ENCODE measurements at places on chromosomes 11 and 22. TPM values are rescaled to one million over a fixed set of nuclear protein-coding genes. Genes with fewer than 3 reads are reported as not detected.

FERMT3 gene
- 100 TPM for polyA plus RNA-seq

DNA sequence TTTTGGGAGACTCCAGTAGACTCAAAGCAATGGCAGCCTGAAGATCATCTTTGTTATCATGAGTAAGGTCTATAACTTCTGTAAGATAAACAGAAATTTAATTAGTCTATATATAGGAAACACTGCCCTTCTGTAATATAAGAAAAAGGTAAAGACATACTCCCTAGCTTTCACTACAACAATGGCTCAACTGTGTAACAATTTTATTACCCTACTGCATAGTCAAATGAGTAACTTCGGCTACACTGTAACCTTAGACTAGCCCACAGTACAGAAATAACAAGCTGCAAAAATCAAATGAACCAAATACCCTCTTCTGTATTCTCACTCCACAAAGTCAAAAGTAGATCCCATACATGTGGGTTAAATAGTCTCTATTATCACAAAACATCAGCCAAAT is 33.7 kb downstream of the USP28 start:
- no peak overlapping the region for H3K27ac ChIP-seq
- no peak overlapping the region for H3K4me3 ChIP-seq
- no peaks in the 10 kb centered on the region for H3K4me1 ChIP-seq
- no peaks in the 10 kb centered on the region for H3K27me3 ChIP-seq
- H3K36me3 ChIP-seq, result peaks cover 4% of the 10 kb centered on the region

DNA sequence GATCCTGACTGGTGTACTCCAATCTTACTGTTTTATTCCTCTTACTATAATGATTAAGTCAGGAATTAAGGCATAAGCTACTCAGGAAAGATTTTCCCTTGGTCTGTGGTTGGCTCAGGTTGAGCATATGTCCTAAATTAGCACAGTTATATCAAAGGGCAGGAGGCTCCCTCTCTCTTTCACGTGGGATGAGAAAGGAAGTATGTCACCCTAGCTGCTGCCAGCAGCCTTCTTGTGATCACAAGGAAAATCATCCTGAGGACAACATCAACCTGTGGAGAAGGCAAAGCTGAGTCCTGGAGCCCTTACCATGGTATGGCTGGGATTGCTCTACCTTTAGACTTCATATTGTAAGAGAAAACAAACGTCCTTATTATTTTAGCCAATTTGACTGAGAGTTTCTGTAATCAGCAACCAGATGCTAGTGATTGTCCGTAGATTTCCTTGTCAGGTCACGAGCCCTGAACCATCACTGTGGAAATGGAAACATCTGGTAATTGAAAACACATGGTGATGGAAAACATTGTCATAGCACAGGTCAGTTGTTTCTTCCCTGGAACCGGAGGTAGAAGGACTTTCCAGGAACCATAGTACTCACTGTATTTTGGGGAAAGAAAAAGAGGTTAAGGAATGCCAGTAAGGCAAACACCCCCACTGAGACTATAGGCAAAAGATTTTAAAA is 40.6 kb upstream of the DEUP1 start:
- DNase-seq, result no peak
- no peak overlapping the region for H3K4me3 ChIP-seq
- H3K27me3 ChIP-seq, result no peaks in the 10 kb centered on the region
- H3K36me3 ChIP-seq, result no peaks in the 10 kb centered on the region
- H3K4me1 ChIP-seq, result no peaks in the 10 kb centered on the region

GRCh38 chr11:128235426-128235825 is 351.9 kb downstream of the ETS1 start:
- H3K27ac ChIP-seq, result no peak overlapping the region
- no peaks in the 10 kb centered on the region for H3K27me3 ChIP-seq
- no peak for DNase-seq
- H3K4me1 ChIP-seq, result peaks cover 25% of the 10 kb centered on the region
- no peaks in the 10 kb centered on the region for H3K36me3 ChIP-seq

GRCh38 chr11:28353991-28354390 is 245.8 kb downstream of the METTL15 start:
- H3K4me1 ChIP-seq, result no peaks in the 10 kb centered on the region
- H3K36me3 ChIP-seq, result no peaks in the 10 kb centered on the region
- no peak overlapping the region for H3K4me3 ChIP-seq
- no peak for DNase-seq
- H3K27ac ChIP-seq, result no peak overlapping the region

- no peaks in the 10 kb centered on the region for H3K36me3 ChIP-seq
- no peak overlapping the region for H3K27ac ChIP-seq
- H3K4me1 ChIP-seq, result no peaks in the 10 kb centered on the region
These were observed 1641.1 kb downstream of the FAM181B start for GRCh38 chr11:81092522-81092921.

SAA4 gene
- not detected for polyA plus RNA-seq

DNA sequence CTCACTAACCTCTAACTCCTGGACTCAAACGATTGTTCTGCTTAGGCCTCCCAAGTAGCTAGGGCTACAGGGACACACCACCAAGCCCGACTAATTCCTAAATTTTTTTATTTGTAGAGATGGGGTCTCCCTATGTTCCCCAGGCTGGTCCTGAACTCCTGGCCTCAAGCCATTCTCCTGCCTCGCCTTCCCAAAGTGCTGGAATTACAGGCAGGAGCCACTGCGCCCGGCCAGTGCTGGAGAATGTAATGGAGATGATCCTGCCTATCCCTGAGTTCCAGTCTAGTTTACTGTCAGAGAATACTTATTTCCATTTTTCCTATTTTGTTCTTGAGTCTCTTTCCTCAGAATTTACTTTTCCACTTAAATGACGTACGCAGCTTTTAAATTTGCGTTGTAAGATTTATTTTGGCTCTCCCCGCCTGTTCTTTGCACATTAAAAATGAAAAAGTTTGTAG is at the start of gene CHEK1:
Gene CHEK1 (plus strand): TSS at position 408 of the 458 bp plus-strand sequence. CDS start 1,606 bp downstream, outside the sequence.
- H3K36me3 ChIP-seq, result peaks cover 14% of the 10 kb centered on the region
- peaks cover 27% of the 10 kb centered on the region for H3K4me1 ChIP-seq
- H3K27me3 ChIP-seq, result no peaks in the 10 kb centered on the region
- peak within 1 kb of the TSS; percentile 49 for H3K27ac ChIP-seq

- H3K4me1 ChIP-seq, result no peaks in the 10 kb centered on the region
- DNase-seq, result no peak
- H3K4me3 ChIP-seq, result no peak overlapping the region
- no peak overlapping the region for H3K27ac ChIP-seq
These were observed 30.9 kb upstream of the GRAMD4 start for GRCh38 chr22:46589141-46589748.

TUBA8 gene
- polyA plus RNA-seq, result 8.9 TPM

DNA sequence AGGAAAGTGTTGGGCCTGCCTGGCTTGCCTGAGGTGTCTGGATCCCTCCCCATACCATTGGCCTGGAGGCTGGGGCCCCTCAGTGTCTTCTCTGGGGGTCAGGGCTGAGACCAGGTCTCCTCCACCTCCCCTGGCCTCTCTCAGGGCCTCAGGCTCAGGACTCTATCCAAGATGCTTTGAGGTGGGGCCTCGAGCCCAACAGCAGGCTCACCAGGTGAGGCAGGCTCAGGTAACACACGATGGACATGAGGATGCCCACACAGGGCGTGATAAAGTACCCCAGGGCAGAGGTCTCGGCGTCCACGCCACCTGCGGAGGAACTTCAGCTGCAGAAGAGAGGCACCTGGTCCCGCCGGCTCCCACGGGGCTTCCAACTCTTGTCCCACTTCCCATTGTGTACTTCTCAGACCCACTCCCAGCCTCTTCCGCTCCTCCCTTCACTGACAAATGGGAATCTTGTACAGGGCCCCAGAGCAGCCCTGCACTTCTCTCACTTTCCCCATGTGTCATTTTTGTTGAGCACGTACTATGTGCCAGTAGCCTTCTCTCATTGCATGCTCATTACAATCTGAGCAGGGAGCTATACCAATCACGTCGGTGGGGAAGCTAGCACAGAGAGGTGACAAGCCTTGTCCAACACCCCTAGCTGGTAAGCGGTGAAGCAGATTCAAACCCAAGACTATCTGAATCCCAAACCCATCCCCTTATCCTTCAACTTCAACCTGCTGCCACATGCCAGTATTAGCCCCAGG is 3.8 kb downstream of the SLC29A2 start:
- H3K36me3 ChIP-seq, result no peaks in the 10 kb centered on the region
- no peak overlapping the region for H3K27ac ChIP-seq
- H3K27me3 ChIP-seq, result peaks cover 7% of the 10 kb centered on the region
- H3K4me3 ChIP-seq, result no peak overlapping the region

- H3K27me3 ChIP-seq, result no peaks in the 10 kb centered on the region
- peaks cover 40% of the 10 kb centered on the region for H3K4me1 ChIP-seq
- H3K4me3 ChIP-seq, result no peak overlapping the region
- no peak for DNase-seq
These were observed 9.5 kb upstream of the FTH1 start for GRCh38 chr11:61976813-61977475.

DNA sequence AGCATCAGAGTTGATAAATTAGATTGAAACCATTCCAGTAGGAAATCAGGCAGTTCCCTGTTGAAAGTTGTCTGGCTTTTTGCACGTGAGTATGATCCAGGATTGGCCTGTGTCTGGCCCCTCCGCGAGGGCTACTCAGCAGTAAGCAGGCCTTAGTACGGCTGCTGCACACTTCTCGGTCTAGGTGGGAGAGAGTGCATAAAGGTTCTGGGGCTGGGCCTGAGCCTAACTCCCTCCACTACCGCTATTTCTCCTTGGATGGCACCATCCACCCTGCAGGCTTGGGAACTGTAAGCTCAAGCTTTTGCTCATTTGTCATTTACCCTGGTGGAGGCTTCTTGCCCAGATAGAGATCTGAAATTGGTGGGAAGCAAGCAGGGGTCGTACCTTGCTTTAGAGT is 22.0 kb downstream of the TUB start:
- no peak overlapping the region for H3K4me3 ChIP-seq
- no peaks in the 10 kb centered on the region for H3K4me1 ChIP-seq
- no peaks in the 10 kb centered on the region for H3K36me3 ChIP-seq
- no peak for DNase-seq

DNA sequence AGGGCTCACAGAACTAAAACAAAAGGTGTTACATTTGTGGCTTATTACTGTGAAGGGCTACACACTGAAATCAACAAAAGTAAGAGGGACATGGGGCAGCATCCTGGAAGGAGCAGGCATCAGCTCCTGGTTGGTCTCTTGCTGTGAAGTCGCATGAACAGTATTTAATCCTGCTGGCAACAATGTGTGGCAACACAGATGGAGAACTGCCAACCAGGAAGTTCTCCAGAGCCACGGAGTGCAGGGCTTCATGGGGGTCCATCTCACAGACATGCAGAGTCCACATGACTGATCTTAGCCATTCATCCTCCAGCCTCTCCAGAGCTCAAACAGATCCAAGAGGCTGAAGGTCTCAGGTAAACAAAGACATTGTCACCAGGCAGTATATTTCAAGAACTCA is 32.8 kb upstream of the FGF3 start:
- no peak overlapping the region for H3K4me3 ChIP-seq
- no peak overlapping the region for H3K27ac ChIP-seq
- H3K36me3 ChIP-seq, result no peaks in the 10 kb centered on the region
- DNase-seq, result no peak
- H3K4me1 ChIP-seq, result no peaks in the 10 kb centered on the region
- H3K27me3 ChIP-seq, result peaks cover 7% of the 10 kb centered on the region

NCR3LG1 gene
- 1.9 TPM for polyA plus RNA-seq

PLAAT3 gene
- 40.2 TPM for polyA plus RNA-seq

DNA sequence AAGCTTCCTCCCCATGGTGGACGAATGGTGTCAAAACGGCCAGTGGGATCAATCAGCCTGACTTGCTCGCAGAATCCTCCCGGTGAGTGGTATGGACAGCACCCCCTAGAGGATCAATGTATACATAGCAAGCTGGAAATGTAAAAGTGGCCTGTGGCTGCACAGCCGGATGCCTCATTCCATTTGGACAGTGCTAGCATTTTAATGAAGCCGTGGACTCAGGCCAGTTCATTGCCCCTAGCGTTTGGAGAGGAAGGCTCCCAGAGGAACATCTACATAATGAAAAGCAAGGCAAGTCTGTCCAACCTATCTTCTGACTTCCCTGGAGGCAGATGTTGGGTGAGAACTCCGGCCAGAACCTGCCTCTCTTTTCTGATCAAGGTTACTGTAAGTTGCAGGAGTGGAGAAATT is 942.3 kb downstream of the NTM start:
- H3K27ac ChIP-seq, result no peak overlapping the region
- H3K36me3 ChIP-seq, result no peaks in the 10 kb centered on the region
- DNase-seq, result no peak
- no peak overlapping the region for H3K4me3 ChIP-seq

CHID1 gene
- 107 TPM for polyA plus RNA-seq

DNA sequence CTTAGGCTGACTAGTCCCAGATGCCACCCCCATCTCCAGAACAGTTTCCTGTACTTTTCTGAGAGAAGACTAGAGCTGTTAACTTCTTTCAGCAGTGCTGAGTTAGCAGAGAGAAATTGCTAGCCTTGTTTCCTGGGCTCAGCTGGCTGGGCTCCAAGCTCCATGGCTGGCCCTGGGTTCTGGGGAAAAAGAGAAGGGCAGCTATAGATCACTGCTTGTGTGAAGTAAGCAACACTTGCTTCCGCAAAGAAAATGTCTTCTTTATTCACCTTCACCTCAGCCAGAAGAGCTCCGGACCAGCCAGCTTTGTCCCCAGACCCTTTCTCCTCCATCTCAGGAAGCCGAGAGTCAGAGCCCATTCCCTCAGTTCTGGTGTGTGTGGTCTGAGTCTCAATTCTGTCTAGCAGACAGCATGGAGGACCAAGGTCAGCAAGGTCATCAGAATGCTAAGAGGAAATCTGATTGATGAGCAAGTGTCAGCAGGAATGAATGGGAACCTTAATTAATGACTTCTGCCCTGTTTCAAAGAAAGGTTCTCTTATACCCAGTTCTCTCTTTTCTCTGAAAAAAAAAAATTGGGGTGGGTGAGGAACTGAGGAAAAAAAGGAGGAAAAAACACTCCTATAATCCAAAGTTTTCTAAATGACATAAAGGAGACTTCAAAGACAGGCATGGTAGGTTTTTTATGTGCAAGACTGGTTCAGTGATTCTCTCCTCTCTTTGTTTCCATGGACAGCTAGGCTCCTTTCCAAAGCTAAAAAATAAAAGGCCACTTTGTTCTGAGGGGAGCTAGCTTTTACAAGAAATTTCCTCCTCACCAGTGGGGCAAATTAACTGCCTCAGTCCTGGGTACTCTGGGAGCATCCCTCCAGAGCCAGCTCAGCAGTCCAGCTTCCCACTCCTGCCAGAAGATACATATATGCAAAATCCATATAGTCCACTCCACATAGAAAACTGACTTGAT is 63.6 kb upstream of the FAM181B start:
- no peaks in the 10 kb centered on the region for H3K36me3 ChIP-seq
- H3K4me1 ChIP-seq, result peaks cover 28% of the 10 kb centered on the region
- no peak overlapping the region for H3K4me3 ChIP-seq

GRCh38 chr11:58775066-58775708 is 43.4 kb upstream of the GLYAT start:
- no peak overlapping the region for H3K27ac ChIP-seq
- no peaks in the 10 kb centered on the region for H3K4me1 ChIP-seq
- no peaks in the 10 kb centered on the region for H3K27me3 ChIP-seq
- no peaks in the 10 kb centered on the region for H3K36me3 ChIP-seq
- no peak for DNase-seq

PDGFB gene
- polyA plus RNA-seq, result 179 TPM

Measured in endothelial cell of umbilical vein (primary cell).